ENCODE measurements at places on chromosomes 13 and 19.

GRCh38 chr19:50939596-50939995 is 13.2 kb downstream of the KLK5 start:
- DNase-seq = no peak

- no peak for DNase-seq
These were observed 62.8 kb downstream of the EFNB2 start for GRCh38 chr13:106472621-106473020.

DNA sequence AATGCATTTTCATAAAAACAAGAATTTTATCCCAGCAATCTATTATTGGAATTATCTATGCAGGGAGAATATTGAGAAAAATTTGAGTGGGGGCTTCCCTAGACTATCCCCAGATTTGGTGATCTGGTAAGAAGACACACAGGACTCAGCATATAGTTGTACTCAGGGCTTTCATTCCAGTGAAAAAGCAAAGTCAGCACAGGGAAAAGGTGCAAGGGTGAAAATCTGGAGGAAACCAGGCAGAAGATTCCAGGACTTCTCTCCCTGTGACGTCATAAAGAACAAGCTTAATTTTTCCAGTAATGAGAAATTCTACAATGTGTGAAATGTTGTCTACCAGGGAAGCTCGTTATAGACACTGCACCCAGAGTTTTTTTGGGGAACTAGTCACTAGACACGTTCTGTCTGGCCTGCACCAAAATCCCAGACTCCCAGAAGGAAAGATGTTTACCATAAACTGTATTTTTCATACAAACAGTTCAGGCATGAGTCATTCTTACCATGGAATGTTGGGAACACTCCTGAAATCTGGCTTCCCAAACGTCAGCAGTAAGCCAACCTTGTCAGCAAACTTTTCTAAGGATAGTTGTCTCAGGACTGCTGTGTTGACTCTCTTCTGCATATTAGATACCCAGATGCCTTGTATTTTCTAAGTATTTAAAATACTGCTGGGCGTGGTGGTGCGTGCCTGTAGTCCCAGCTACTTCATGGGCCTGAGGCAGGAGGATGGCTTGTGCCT is 107.4 kb downstream of the DNAJC3 start:
- no peak for DNase-seq

DNA sequence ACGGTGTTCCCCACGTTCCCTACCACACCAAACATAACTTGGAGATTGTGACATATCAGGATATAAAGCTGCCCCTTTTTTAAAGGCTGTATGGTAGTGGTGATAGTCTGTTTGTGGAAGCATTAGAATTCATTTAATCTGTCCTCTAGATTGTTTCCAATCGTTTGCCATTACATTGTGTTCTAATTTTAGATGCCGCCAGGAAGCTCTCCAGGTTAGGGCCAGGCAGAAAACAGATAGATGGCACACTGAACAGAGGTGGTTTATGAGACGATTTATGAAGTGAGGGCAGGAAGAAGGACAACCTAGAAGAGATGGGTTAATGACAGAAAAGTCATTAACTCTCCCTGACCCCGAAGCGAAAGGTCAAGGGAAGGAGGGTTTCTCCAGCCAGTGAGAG is 30.0 kb downstream of the ARHGEF7 start:
- no peak for DNase-seq

- DNase-seq = no peak
These were observed 1.7 kb downstream of the COMP start for GRCh38 chr19:18789422-18789869.

DNA sequence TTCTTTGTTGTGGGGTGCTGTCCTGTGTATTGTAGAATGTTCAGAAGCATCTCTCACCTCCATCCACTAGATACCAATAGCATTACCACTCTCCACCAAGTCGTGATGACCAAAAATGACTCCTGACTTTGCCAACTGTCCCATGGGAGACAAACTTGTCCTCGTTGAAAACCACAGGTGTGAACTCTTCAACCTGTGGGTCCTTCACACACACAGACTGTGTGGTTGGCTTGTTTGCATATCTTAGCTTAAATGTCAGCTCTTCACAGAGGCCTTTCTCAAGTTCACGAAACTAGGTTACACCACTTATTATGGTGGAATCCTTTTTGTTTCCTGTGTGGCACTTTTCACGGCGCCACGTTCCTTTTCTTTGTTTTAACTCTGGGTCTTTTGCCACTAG is 6.8 kb downstream of the GPC5 start:
- no peak for DNase-seq

DNA sequence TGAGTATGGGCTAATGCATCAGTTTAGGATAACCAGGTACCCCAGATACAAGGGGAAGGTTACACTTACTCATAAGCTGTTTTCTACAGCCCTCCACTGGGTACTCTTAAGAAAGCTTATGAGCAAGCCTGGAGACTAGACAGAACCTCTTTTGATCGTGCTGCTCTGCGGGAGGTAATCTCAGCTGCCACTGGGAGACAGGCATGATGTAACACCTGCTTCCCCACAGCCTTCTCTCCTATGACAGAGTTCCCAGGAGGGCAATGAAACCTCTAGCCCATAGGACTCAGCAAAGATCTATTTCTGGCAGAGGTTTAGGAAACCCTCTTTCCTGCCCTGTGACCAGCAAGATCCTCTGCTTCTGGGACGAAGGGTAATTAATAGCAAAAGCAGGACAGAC is 65.6 kb downstream of the WASF3 start:
- DNase-seq = no peak

GRCh38 chr13:110523180-110523579 is 38.3 kb downstream of the RAB20 start:
- no peak for DNase-seq

DNA sequence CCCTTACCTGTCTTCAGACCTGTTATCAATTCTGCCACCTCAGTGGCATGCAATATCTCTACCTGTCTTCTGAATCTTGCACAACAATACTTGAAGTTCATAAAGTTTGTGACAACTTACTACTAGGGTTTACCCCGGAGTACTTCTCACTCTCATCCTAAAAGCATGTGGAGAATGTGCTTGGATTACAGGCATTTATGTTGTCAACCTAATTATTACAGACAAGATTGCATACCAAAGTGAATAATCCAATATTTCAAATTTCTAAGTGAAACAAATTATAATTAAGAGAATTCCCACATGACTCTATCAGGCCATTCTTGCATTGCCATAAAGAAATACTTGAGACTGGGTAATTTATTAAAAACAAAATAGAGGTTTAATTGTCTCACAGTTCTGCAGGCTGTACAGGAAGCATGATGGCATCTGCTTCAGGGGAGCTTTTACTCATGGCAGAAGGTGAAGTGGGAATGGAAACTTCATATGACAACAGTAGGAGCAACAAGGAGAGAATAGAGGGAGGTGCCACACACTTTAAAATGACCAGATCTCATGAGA is 661.0 kb upstream of the SPRY2 start:
- DNase-seq = no peak

GRCh38 chr13:39536274-39536673 is 66.7 kb downstream of the LHFPL6 start:
- no peak for DNase-seq

DNA sequence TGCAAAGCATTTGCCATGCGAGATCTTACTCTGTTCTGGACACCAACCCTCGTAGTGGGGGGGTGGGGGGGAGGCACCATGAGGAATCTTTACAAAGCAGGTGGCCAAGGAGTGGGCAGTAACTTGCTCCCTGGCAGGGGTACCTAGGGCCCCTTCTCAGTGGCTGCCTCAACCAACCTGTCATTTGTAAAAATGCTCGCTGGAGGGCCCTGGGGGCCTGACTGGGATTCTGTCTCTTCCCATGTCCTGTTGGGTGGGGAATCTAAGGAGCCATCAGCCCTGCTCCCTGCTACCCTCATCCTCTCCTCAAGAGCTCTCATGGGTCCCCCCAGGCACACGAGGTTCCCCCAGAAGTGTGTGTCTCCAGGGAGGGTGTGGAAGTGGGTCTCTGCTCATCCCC is 1.5 kb downstream of the KCNN1 start:
- DNase-seq = no peak

GRCh38 chr19:44260343-44260681 is 626 bp downstream of the ZNF233 start:
- DNase-seq = no peak

DNA sequence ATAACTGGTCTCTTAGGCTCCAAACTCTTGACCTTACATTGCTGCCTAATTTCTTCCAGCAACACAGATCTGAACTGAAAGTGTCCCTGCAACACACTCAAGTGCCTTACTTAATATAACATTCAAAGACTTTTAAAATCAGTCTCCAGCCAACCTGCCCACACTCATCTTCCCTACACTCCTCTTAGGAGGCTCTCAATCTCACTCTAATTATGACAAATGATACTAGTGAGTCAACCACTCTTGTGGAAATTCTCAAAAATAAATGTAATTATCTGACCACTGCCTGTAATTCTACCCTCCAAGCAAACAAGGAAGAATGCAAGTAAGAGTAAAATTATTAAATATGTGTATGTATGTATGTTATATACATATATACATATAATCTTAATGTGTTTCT is 348.1 kb upstream of the MIR17HG start:
- DNase-seq = no peak

GRCh38 chr19:1228161-1228957 is 9.4 kb downstream of the CBARP start:
- no peak for DNase-seq

GRCh38 chr19:32053376-32053775 is 292.0 kb upstream of the ZNF507 start:
- DNase-seq = no peak

- no peak for DNase-seq
These were observed 13.5 kb downstream of the SLC15A1 start for GRCh38 chr13:98738993-98739392.

DNA sequence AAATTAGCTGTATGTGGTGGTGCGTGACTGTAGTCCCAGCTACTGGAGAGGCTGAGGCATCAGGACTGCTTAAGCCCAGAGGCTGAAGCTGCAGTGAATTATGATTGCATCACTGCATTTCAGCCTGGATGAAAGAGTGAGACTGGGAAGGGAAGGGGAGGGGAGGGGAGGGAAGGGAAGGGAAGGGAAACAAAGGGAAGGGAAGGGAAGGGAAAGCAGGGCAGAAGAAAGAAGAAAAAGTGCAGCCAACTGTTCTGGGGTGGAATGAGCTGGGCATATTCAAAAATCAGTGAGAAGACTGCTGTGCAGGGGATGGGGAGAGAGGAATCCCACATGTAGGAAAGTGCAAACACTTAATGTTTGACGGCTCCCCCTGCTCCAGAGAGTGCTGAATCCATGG is 905.5 kb downstream of the UQCRFS1 start:
- DNase-seq = no peak

GRCh38 chr13:30859326-30859725 is 46.7 kb upstream of the MEDAG start:
- no peak for DNase-seq

- DNase-seq = no peak
These were observed 424.1 kb upstream of the DACH1 start for GRCh38 chr13:72290962-72291681.

DNA sequence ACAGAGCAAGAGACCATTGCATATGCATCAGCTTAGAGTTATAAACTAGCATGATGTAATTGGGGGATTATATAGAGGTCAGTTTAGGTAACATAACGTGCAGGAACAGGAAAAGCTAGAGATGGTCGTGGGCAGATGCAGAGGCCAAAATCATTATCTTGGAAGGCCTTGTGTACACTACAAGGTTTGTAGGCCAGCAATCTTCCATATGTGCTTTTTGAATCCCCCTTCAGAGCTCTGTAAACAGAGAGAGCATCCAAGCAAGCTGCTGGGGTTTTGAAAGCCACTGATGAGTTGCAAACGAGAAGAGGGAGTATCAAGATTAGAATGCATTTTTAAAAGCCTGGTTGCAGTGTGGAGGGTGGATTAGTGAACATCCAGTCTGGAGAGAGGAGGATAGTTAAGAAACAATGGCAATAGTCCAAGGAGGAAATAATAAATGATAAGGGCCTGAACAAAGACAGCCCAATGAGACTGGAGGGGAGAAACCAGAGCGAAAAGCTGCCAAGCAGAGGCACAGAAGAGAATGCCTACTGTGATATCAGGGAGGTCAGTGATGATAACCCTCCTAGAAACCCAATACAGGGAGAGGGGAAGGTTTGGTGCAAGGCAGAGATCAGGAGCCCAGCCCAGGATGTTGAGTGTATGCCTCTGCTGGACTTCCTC is 109.6 kb downstream of the ZAR1L start:
- no peak for DNase-seq

GRCh38 chr13:98890925-98891324 is 86.9 kb downstream of the DOCK9 start:
- DNase-seq = no peak

DNA sequence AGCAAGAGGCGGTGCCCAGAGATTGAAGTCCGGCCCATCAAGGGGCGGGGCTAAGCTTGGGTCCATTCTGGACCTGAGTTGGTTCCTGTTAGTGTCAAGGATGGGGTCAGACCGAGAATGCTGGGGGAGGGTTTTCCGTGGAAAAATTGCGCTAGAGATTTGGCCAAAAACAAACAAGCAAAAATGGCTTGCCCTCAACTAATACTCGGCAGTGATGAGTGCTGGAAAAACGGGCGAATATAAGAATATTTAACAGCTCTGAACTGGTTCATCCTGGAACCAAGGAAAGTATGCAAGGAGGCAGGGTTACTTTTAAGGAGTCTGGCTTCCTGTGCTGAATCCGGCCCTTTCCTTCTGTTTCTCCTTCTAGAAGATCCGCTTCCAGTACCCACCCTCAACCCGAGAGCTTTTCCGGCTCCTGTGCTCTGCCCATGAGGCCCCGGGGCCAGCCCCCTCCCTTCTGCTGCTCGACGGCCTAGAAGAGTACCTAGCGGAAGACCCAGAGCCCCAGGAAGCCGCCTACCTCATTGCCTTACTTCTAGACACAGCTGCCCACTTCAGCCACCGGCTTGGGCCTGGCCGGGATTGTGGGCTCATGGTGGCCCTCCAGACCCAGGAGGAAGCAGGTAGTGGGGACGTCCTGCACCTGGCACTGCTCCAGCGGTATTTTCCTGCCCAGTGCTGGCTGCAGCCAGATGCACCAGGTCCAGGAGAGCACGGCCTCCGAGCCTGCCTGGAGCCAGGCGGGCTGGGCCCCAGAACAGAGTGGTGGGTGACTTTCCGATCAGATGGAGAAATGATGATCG is 880 bp downstream of the SWSAP1 start:
- DNase-seq = peak; percentile 65

- DNase-seq = no peak
These were observed 16.3 kb downstream of the TEX101 start for GRCh38 chr19:43430976-43431375.

GRCh38 chr13:43354153-43354945 is 331.0 kb downstream of the DNAJC15 start:
- no peak for DNase-seq

DNA sequence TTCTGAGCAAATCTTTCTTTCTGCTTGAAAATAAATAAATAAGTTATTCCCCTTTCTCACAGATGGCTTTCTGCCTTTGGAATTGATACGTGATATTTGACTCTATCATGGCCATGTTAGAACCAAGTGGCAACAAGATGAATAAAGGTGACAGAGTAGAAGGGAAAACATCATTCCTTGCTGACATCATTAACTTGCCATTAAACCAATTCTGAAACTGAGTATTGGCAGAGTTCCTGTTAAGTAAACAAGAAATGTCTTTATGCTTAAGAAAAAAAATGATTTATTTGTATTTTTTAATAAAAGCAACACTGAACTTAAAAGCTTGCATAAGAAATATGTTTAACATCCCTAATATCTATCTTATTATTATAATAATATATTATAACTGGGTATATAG is 828.1 kb downstream of the PCDH9 start:
- no peak for DNase-seq

GRCh38 chr19:41776700-41777099 is 19.7 kb upstream of the CEACAM3 start:
- no peak for DNase-seq

Measured in activated T-helper 1 cell treated with Interleukin-2 at 50 U/mL for 16 hours (primary cell).